Bladder microvascular endothelial cell (primary cell): ENCODE measurements at places on chromosomes 2 and 18. TPM values are rescaled to one million over a fixed set of nuclear protein-coding genes. Genes with fewer than 3 reads are reported as not detected.

Gene CD226
- total RNA-seq, result 0.32 and 1.0 TPM in 2 replicates

Gene CPLX4
- not detected in 2 replicates for total RNA-seq

Gene CCDC68
- total RNA-seq, result 0.49 and 0.63 TPM in 2 replicates

Gene PDE11A
- total RNA-seq, result under 0.01 TPM in 2 replicates

Gene CDK5R2
- total RNA-seq, result not detected in 2 replicates

Gene UGT1A4
- total RNA-seq, result not detected in 2 replicates

Gene DPP10
- total RNA-seq, result not detected in 2 replicates

Gene SLC5A7
- not detected in 2 replicates for total RNA-seq

Gene MYOM1
- 0.16 and 8.1 TPM in 2 replicates for total RNA-seq

Gene MEP1B
- 0.25 TPM in 1 of 2 replicates, not detected in the other for total RNA-seq

Gene GAL3ST2
- total RNA-seq, result not detected in 2 replicates

Gene TANK
- 60.7 and 121 TPM in 2 replicates for total RNA-seq

Gene AFF3
- total RNA-seq, result under 0.01 and 0.19 TPM in 2 replicates

Gene SGPP2
- not detected in 2 replicates for total RNA-seq

Gene AFG3L2
- total RNA-seq, result 25.6 and 39.6 TPM in 2 replicates

Gene HRH4
- not detected in 2 replicates for total RNA-seq

Gene SCN2A
- total RNA-seq, result under 0.01 TPM in 2 replicates

Gene GCKR
- under 0.01 and 0.19 TPM in 2 replicates for total RNA-seq

Gene SAG
- not detected in 2 replicates for total RNA-seq

Gene GPR55
- total RNA-seq, result not detected in 2 replicates

Gene IL36G
- not detected in 2 replicates for total RNA-seq

Gene OTX1
- not detected in 2 replicates for total RNA-seq

Gene CYRIA
- 17.0 and 30.8 TPM in 2 replicates for total RNA-seq

Gene KLHL14
- total RNA-seq, result 0.16 and 0.44 TPM in 2 replicates

Gene THOC1
- 16.2 and 48.3 TPM in 2 replicates for total RNA-seq

Gene GALNT14
- 0.13 and 0.32 TPM in 2 replicates for total RNA-seq

Gene STK17B
- 12.1 and 18.0 TPM in 2 replicates for total RNA-seq

Gene GATA6
- total RNA-seq, result 0.44 and 0.49 TPM in 2 replicates
